ENCODE measurements at places on chromosomes 16 and 17.

- DNase-seq, result no peak
These were observed 35.4 kb upstream of the SHISA6 start for GRCh38 chr17:11205659-11206058.

DNA sequence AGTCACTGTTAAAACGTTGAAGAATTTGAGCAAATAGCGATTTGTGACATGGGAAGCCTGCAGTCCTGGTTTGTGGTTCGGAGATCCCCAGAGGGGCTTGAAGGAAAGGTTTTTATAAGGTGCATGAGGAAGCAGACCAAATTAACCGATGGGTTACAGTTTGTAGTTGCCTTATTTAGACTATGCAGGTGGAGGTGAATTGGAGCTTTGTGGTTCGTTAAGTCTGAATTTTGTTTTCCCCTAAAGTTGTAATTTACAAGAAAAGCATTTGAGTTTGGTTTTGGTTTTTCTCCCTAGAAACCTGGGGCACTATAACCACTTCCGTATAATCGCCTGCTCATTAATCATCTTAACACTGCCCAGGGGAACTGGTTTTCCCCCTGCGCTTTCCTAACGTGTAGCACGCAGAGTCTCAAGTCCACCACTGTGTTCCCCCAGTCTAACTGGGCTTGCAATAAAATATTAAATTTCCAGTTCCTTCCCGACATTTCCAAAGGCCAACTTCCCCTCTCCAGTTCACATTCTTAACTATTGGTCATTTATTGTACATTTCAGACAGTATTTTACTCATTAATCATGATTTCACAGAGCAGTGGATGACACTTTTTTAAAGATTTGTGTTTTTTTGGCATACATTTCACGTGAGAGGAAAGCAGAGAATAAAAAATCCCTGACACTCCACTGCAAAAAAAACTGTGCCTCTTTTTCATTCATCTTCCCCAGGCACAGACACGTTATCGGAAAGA lies 932 bp downstream of the ZNF267 start:
- no peak for DNase-seq

DNA sequence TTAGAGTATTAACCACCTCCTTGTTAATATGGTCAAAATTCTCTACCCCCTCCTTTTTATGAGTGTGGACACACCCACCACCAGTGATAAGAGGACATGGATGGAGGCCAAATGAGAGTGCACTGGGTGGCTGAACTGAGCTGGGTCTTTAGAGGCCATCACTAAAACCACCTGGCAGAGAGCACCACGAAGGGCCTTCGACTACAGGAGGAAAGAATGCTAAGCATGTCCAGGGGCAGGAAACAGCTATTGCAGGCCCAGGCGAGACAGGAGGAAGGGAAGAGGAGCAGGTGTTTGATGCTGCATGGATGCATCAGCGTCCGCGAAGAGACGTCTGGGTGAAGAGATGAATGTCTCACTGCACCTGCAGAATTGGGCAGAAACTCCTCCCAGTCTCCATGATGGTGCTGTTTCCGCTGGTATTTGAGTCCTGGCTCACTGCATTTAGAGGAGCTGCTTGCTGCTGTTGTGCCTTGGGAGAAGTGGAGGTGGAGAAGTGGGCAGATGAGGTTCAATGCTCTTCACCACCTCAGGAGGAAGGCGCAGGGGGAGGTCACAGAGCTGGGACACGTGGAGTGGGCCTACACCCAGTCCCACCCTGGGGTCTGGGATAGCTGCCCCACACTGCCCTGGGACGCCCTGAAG lies 33.2 kb downstream of the SPHK1 start:
- DNase-seq, result no peak

- no peak for DNase-seq
These were observed 5.1 kb upstream of the CENPV start for GRCh38 chr17:16358394-16358793.

GRCh38 chr17:77424585-77425344 lies 284.0 kb downstream of the SEC14L1 start:
- no peak for DNase-seq

Measured in stimulated activated CD4-positive, alpha-beta T cell treated with anti-CD3 and anti-CD28 coated beads, TNF-alpha, amount 100 ng/mL, for 48 hours (primary cell).